ENCODE measurements at places on chromosomes 6 and 20.

DNA sequence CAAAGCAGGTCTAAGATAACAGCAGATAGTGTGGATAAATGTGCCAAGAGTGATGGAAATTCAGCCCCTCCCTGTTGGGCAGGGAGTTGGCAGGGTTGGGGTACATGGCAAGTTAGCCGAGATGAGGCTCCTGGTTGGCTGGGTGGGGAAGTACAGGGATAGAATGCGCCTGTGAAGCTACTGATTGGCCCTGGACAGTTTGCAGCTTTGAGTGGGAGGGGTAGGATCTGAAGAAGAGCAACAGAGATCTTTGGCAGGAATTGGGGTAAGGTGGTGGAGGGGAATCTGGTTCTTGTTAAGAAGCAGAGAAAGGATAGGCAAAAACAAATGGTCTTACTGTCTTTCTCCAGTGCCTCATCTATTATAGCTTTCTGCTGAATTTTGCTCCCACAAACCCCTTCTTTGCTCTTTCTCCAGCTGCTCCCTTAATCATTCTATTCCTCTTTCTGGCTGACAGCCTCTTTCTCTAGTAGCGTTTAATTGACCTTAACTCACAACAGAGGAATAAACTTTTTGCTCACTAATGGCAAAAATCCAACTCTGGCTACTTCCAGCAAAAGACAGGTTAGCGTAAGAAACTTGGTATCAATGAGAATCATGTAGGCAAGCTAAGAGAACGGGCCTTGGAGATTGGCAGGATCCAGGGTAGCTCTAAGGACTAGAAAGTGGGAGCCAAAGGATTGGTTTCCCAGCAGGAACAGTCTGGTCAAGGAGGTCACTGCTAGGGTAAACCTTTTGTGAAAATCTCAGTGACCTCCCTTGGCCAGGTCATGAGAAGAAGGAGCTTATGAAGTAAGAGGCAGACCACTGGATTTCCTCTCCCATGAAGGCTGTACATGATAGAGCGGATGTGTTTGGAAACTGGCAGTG is 86.3 kb upstream of the CARMIL1 start:
- DNase-seq: no peak

- DNase-seq: no peak
Measured at GRCh38 chr6:44542401-44543116, 155.1 kb downstream of the CDC5L start.

DNA sequence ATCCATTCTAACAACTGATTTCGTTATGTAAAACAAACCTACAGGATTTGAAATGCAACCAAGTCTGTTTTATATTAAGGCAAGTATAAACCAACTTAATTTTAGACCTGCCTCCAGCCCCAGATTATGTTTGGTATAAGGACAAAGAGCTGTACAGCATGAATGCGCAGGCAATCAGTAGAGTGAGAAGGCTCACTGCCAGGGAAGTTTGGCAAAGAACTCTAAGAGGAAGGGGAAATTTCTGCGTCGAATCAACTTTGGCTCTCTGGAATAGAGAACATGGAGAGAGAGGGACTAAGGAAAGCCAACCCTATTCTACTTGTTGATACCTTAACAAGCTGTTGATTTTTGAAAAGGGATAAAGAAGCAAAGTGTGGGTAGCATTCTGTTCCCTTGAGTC is 96.9 kb upstream of the FOXO3 start:
- DNase-seq: no peak

DNA sequence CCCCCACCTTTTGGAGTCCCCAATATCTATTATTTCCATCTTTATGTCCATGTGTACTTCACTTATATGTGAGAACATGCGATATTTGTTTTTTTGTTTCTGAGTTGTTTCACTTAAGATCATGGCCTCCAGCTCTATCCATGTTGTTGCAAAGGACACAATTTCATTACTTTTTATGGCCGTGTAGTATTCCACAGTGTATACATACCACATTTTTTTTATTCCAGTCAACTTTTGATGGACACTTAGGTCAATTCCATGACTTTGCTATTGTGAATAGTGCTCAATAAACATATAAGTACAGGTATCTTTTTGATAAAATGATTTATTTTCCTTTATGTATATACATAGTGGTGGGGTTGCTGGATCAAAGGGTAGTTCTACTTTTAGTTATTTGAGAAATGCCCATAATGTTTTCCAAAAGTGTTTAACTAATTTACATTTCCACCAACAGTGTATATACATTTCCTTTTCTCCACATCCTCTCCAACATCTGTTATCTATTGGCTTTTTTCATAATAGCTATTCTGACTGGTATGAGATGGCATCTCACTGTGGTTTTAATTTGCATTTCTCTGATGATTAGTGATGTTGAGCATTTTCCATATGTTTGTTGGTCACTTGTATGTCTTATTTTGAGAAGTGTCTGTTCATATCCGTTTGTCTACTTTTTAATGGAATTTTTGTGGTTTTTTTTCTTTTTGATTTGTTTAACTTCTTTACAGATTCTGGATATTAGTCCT is 34.0 kb upstream of the COL10A1 start:
- DNase-seq: no peak

- DNase-seq: no peak
Measured at GRCh38 chr6:107767637-107768036, 56.5 kb downstream of the SCML4 start.

DNA sequence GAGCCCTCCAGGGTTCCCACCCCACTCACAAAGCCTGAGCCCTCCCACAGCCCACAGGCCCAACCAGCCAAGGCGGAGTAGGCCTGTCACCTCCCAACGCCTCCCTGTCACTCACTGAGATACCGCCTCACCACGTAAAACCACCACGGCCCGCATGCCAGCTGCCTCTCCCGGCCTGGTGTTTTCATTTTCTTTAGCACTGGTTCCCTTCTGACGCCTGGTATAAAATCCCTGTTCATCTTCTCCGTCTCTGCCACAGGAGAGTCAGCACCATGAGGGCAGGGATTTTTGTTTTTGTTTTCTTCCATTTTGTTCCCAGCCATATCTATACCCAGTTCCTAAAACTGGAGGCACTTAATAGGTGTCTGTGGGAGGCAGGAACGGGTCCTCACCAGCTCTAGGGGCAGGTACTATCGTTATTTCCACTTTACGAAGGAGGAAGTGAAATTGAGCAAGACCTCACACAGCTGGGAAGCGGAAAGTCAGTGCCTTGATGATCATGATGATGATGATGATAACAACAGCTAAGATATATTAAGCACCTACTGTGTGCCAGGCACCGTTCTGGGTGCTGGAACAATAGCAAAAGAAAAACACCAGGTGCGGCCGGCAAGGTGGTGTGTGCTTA is 58.6 kb downstream of the SNAI1 start:
- peak; percentile 59 for DNase-seq

- no peak for DNase-seq
Measured at GRCh38 chr20:47551841-47552240, 50.2 kb downstream of the NCOA3 start.

DNA sequence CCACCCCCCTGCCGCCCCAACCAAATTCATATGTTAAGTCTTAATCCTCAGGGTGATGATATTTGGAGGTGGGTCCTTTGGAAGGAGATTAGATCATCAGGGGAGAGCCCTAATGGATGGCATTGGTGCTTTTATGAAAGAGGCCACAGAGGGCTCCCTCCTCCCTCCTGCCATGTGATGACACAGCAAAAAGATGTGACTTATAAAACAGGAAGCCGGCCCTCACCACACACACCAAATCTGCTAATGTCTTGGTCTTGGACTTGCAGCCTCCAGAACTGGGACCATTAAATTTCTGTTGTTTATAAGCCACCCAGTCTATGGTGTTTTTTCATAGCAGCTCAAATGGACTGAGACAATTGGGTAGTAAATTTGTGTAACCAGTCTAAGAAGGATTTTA is 176.3 kb downstream of the ADGRG6 start:
- no peak for DNase-seq

GRCh38 chr20:47466213-47466612 is 35.5 kb upstream of the NCOA3 start:
- DNase-seq: no peak

DNA sequence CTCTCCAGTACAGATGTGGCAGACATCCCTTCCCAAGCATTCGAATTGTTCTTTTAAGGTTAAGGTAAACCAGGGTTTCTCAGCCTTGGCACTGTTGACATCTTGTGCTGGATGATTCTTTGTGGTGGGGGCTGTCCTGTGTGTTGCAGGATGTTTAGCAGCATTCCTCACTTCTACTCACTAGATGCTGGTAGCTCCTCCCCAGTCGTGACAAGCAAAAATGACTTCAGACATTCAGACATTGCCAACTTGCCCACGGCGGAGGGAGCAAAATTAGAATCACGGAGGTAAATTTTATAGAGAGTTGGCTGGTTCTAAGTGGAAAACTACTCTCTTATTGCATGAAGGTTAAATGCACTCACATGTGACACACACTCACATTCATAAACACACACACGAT is 188.7 kb downstream of the GMPR start:
- no peak for DNase-seq

DNA sequence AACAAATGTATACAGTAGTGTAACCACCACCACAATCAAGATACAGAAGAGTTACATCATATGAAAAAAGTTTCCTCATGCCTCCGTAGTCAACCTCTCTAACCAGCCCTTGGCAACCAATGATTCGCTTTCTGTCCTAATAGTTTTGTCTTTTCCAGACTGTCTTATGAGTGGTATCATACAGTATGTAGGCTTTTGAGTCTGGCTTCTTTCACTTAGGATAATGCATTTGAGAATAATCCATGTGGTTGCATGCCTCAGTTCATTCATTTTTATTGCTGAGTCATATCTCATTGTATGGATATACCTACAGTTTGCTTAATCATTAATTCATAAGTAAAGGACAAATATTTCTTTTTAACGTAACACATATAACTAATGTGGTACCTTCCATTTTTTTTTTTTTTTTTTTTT is 86.4 kb upstream of the RIPOR2 start:
- DNase-seq: no peak

DNA sequence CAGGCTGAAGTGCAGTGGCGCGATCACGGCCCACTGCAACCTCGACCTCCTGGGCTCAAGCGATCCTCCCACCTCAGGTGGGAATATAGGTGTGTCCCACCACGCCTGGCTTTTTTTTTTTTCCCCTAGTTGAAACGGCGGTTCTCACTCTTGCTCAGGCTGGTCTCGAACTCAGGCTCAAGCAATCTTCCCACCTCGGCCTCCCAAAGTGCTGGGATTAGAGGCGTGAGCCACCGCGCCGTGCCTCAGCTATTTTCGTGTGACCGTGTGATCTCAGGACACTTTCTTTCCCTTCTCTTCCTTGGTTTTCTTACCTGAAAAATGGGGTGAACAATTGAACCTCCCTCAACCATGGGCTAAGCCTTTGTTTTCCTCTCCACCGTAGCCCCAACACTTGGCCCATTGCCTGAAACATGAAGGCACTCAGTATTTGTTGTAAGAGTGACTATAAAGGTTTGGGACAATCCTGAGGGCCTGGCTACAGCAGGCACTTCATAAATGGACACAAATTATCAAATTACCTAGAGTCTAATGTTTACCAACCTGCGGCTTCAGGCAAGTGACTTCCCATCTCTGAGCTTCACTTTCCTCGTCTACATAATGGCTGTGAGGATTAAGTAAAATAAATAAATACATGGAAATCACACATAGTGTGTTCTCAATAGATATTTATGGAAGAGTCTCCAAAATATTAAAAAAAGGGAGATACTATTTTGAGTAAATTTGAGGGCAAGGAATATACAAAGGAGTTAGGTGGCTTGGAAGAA is 31.4 kb upstream of the ID1 start:
- DNase-seq: no peak

DNA sequence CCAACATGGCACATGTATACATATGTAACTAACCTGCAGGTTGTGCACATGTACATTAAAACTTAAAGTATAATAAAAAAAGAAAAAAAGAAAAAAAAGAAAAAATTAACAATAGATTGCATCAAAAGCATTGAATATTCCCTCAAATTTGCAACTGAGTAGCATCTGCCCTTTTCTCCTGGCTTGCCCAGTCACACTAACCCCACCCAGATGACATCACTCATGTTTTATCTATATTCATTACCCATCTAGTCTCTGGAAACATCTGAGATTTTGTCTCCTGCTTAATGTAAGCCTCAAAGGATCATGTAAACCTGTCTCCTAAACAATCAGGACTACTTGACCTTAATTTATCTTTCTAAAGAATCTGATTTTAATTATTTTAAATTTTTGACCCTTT is 706.8 kb downstream of the CD109 start:
- DNase-seq: no peak

DNA sequence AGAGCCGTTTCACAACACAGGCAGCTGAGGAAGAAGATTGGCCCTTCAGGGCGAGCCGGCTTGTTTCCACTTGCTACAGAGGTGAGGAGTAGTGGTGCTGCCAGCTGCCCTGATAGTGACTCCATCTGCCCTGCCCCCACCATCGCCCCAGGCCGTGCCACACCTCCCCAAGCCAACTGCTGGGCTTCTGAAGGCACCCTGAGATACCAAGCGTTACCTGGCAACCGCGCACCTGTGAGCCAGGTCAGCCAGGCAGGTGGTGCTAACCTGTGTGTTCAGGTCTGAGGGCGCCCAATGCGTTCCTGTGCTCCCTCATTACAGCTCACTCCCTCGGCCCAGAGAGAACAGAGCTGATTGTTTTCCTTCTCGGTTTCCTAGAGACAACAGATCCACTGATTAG is 299.1 kb upstream of the ID4 start:
- DNase-seq: no peak

- DNase-seq: peak; percentile 50
Measured at GRCh38 chr20:36754656-36755222, 8.8 kb upstream of the NDRG3 start.

DNA sequence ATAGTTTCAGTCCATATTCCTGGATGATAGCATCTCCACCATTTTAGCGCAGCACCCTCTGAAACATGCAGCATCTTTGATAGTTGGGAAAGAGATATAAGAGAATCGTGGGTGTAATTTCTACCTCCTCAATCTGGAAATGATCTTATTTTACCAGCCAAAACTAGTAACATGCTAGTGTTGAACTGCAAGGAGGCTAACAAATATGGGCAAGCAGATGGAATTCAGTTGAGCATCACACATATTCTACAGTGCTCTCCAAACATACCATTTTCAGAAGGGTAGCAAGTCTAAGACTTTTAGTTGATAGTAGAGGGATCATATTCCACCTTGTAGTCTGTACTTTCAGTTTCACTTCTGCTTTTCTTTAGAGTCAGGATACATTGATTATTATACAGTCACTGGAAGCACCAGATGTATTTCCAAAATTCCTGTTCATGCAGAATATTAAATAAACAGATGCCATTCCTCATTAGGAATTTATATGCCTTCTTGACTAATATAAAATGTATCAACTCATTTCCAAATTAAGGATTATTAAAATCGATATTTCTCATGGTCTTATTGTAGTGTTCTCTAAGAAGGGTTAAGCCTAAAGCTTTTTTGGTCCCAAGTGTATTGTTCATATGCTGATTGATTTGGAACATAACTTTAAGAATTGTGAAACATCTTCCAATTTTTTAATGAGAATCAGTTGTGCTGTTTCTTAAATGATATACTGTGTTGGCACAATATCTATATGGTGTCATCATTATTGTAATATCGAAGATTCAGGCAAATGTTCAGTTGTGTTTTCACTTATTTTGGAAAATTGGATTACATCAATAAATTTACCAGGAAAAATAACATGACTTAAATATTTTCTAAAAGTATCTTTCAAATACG is 362.0 kb downstream of the CENPW start:
- no peak for DNase-seq

- no peak for DNase-seq
Measured at GRCh38 chr6:33587529-33587928, 7.5 kb upstream of the BAK1 start.

- DNase-seq: peak; percentile 12
Measured at GRCh38 chr6:68158256-68158655, 476.8 kb upstream of the ADGRB3 start.

- DNase-seq: no peak
Measured at GRCh38 chr6:57013521-57013926, 33.0 kb upstream of the KIAA1586 start.

Data from GM10248 (cell line).